ENCODE measurements at places on chromosomes 2 and 18.

DNA sequence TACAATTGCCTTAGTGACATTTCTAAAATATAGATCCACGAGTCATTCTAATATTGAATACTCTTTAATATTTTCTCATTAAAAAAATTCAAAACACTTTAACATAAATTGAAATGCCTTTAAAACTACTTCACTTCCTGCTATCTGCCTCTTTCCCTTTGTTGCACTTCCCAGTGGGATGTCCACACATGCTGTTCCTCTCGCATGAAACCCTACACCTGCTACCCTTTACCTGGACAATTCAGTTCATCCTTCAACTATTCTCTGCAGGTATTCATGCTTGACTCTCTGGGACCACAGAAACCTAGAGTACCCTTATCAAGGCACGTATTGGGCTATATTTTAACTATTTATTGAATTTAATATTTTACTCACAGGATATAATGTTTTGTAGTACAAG is 373.3 kb upstream of the GALNT5 start:
- no peak for DNase-seq

DNA sequence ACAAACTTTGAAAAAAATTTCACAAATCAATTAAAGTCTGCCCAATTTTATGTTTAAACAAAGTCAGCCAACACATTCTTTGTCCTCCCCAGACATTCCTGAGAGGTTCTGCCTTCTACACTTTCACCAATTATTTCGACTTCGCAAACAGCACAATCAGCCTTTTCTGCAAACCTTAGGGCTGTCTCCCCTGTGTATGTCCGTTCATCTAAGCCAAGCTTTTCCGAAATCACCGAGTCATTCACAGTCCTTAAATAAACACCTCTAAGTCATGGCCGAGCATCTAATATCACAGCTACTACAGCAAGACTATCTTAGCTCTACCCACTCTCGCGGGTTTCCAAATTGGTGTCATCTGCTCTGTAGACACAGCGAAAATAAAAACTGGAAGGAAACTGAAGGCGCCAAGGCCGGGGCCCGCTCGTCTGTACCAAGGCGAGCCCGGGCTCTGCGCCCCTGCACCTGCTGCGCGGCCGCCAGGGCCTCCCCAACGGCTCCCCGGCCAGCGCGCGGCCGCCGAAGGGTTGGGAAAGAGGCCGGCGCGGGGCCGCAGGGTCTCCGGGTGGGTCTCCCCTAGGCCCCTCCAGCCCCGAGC is 730 bp downstream of the ODC1 start:
- DNase-seq: peak; percentile 42

DNA sequence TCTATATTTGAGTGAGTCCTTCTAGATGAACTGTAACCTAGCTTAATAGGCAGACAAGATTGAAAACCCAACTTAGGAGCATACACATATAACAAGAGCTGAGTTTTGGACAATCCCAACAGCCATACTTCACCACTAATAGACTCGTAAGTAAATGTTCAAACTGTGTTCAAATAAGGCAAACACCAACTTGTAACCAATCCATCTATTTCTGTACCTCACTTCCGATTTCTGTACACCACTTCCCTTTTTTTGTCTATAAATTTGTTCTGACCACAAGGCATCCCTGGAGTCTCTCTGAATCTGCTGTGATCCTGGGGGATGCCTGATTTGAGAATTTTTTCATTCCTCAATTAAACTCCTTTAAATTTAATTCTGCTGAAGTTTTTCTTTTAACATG is 1149.1 kb upstream of the NRXN1 start:
- no peak for DNase-seq

DNA sequence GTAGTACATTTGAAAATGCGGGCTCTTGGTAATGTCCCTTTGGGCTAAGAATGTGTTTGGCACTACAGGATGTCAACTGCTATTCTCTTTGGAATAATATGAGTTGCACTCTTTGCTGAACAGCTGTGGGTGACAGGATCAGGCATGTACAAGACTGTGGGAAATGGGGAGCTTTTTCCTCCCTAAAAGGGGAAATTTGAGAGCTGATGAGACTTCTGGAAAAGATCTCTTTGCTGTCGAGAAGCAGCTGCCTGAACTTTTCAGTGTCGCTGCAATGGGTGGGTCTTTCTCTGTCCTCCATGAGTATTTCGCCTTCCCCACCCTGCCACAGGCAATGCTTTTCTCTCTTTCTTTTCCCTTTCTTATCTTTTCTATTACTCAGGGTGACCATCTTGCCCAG is 762.2 kb upstream of the GCFC2 start:
- no peak for DNase-seq

- DNase-seq: no peak
Observed at GRCh38 chr2:100017633-100018032, 124.8 kb downstream of the AFF3 start.

GRCh38 chr18:79754022-79754761 is 43.5 kb upstream of the KCNG2 start:
- DNase-seq: no peak

GRCh38 chr2:169798397-169798717 is 314 bp upstream of the SSB start:
- DNase-seq: no peak

DNA sequence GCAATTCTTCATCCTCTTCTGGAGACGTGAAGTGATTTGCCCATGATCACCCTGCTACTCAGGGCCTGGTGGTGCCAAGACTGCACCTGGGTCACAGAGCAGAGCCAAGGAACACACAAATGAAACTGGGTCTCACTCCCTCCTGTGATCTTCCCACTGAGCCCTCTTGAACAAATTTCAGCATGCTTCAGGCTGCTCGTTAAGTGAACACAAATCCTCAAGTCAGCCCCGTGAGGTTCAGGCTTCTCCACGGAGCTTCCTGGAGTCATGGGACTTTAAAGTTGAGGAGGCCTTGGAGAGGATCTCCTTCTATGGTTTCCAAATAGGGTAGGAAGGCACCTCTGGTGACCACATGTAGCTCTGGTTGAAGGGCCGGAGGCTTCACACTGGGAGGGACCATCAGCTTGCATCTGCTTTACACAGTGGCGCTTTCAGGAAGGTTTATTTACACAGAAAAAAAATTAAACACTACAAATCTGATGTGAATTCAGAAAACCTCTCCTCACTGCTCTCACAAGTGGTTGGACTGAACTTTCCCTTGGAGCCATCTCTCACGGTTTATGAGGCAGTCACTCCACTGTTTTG is 255.4 kb downstream of the LOXHD1 start:
- no peak for DNase-seq

- DNase-seq: no peak
Observed at GRCh38 chr2:127320586-127321275, 26.8 kb upstream of the ERCC3 start.

DNA sequence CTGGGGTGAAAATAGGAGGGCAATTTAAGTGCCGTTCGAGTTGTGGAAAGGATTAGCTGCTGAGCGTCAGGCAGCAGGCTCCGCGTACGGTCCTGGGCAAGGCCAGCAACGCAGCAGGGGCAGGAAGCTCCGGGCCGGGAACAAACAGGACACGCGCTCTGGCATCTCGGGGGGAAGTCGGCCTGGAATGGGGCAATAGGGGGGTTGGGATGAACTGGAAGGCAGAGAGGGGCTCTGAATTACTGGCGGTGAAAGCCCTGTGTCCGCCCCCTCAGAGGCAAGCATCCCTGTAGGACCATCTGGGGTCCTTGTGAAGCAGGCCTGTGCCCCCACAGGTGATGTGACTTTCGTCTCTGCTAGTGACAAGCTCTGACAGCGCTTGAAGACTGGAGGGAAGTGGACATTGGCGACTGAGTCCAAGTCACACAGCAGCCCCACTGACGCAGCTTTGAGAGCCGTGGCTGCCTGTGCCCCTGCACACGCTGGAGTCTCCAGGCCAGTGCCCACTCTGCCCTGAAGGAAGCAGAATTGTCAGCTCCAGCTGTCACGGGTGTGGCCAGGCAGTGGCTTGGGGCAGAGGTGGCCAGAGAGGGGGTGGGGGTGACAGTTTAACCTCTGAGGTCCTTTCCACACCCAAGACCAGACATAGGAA is 22.3 kb downstream of the GPR35 start:
- DNase-seq: peak; percentile 5

- DNase-seq: no peak
Observed at GRCh38 chr2:73489053-73489452, 103.4 kb downstream of the ALMS1 start.

GRCh38 chr2:217667512-217667911 is 335.3 kb downstream of the TNS1 start:
- no peak for DNase-seq

DNA sequence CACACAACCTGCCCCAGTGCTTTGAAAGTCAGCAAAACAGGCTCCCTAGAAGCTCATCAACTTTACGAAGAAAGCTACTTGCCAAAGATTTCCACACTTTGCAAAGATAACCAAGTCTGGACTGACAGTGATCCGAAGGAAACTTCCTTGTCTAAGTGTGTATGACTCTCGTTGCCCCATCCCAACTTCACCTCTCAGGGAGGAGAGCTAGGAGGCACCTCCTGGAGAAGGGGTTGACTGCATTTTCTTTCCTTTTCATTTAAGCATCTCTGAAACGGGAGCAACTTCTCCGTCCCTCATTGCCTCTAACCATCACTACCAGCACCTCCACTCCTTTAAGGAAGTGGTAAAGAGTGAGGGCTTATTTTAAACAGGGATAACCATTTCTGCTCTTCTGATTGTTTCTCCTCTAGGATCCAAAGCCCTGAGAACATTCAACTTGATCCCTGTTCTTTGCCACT is 7.0 kb downstream of the ZEB2 start:
- DNase-seq: no peak

- DNase-seq: no peak
Observed at GRCh38 chr2:106163948-106164545, 30.1 kb downstream of the UXS1 start.

GRCh38 chr2:204428675-204429074 is 116.6 kb upstream of the PARD3B start:
- no peak for DNase-seq

GRCh38 chr2:84302513-84303412 is 156.3 kb downstream of the SUCLG1 start:
- peak; percentile 70 for DNase-seq

DNA sequence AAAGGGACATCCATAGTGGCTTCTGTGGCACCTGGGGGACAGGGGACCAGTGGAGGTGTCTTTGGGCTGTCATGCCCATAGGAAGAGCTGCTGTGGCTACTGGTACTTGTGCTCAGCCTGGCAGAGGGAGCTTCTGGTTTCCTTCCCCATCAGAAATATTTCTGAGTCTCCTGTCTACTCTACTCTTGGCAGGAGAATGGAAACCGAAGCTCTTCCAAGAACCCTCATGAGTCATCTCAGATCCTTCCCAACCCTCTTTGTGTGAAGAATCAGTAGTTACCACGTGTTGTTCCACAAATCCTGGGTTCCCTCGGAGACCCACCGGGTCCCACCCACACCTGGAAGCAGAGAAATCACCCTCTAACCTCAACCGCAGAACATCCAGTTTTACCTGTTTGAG is 234.9 kb downstream of the FHOD3 start:
- DNase-seq: peak; percentile 27

GRCh38 chr2:241003047-241003360 is 4.6 kb downstream of the SNED1 start:
- no peak for DNase-seq

GRCh38 chr2:195656161-195656858 is 716 bp upstream of the SLC39A10 start:
- DNase-seq: no peak

Measured in AG08396 (cell line).